Stimulated activated CD8-positive, alpha-beta memory T cell treated with anti-CD3 and anti-CD28 coated beads, Interleukin-7, amount 100 ng/mL, for 1 hour (primary cell): ENCODE measurements at places on chromosomes 16 and 17.

DNA sequence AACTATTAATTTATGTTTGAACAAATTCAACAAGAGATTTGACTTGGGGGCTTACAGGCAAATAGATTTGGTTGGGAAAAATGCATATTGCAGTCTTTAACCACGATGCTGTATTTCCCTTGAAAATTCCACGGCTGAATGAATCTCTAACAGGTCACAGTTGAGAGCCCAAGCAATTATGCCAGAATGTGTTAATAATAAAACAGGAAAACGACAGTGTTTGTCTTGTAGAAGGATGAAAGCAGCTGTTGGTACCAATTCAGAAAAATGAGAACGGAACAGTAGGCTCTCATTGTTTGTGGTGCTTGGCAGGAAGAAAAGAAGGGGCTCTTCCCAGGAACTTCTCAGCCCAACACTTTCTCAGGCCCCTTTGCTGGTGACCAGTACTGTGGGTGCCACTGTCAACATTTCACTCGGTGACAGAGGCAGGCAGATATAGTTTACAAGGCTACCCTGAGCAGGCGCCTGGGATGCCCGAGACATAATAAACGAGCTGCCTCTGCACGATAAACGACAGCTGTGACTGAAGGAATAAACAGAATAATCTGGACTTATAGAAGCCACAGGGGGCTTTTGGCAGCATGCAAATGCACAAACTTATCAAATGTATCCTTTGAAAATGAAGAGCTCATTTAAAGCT lies 387.1 kb downstream of the HS3ST4 start:
- DNase-seq: no peak

DNA sequence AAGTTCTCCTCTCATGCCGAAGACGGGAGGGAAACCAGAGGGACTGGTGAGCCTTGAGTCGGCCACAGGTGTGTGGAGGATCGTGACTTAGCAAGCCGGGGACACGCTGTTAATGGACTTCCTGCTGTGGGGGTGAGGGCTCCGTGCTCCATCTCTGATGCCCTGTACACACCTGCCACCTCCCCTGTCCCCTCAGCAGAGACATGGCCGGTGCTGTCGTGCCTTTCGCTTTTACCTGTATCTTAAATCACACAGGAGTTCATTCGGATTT lies 75.9 kb upstream of the ZNF750 start:
- no peak for DNase-seq

DNA sequence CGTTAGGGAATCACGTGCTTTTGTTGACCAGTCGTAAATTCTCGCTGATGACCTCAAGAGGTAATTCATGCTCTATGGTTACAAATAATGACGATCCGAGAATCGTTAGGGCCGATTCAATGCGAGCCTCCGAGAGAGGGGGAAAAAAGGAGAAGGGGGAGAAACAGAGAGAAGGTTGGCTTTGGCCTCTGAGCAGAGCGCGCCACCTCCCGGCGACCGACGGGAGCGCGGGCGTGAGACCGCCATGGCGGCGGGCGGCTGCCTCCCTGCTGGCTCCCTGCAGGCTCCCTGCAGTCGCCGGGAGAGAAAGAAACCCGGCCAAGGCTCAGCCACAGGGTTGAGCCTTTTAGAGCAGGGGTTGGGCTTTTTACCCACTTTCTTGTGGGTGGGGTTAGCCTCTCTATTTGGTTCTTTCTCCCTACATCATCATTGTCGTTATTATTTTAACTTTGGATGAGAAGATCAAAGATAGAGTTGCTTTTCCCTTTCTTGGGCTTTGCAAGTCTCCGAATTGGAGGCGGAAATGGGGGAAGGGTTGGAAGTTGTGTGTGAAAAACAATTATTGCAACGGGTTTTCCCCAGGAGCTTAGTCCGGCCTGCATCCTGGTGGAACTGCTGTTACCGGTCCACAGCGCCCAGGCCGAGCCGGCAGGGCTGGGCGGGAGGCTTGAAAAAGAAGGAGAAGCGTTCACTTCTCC lies 410 bp upstream of the HOXB5 start:
- peak; percentile 58 for DNase-seq

- no peak for DNase-seq
Measured at GRCh38 chr16:2056681-2057407, 9.1 kb downstream of the TSC2 start.

DNA sequence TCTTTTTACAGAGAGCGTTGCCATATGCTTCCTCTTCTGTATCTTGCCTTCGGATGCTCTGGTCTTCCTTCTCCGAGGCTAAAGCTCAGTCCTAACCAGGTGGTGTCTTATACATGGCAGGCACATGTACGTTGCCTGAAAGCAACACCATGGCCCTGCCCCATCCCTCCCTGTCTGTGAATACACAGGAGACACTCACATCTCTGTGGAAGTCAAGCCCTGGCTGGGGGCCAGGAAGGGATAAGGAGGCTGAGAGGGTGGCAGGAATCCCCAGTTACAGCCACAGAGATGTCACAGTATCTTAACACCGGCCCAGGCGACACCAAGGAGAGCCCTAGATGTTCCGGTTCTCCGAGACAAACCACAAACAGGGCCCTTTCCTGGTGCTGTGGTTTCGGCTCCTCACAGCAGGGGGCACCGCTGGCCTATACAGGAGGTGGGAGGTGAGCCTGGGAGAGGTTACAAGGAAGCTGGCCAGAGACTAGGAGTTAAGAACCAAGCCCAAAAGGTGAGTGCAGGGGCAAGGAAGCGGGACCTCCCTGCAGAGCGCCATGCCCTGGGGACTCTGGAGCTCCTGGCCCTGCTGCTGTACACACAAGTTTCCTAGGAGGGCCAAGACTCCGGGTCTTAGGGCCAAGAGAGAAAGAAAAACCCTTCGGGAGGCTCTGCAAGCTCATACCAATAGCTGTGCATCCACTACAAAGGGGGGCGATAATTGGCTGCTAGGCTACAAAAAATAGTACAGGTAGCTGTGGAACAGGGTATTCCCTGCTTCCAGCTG lies 41.7 kb downstream of the SRL start:
- DNase-seq: no peak

DNA sequence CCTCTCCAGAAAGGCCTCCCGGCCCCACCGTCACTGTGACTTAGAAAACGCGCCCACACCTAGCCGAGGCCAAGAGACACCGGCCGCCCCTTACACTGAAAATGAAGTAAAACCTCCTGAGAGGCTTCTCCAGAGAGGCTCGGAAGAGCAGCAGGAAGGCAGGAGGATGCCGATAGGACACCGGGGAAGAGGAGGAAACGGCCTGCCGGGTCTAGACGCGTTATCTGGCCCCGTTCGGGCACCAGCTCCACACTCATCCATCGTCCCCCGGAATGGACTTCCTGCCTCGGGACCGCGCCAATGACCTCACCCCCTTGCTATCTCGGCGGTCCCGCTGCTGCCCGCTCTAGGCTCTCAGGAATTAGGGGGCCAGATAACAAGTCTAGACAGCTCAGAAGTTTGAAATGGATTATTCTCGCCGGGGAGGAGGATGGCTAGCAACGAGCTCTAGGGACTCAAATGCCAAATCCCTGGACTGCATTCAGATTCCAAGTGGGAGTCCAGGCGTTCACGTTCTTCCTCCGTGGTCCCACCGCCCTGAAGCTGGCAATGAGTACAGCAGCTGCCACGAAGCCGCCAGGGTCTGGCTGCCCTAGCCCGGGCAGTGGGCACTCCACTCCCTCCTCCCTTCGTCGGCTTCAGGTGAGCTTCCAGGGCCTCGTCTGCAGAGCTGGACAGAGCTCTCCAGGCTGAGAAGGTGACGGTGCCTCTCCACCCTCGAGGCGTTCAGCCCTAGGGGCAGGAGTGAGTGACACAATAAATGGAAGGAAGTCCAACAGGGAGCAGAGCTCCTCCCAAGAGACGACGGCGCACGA lies 350.9 kb downstream of the FOXL1 start:
- no peak for DNase-seq

- DNase-seq: no peak
Measured at GRCh38 chr16:70778901-70779309, 22.1 kb downstream of the VAC14 start.

DNA sequence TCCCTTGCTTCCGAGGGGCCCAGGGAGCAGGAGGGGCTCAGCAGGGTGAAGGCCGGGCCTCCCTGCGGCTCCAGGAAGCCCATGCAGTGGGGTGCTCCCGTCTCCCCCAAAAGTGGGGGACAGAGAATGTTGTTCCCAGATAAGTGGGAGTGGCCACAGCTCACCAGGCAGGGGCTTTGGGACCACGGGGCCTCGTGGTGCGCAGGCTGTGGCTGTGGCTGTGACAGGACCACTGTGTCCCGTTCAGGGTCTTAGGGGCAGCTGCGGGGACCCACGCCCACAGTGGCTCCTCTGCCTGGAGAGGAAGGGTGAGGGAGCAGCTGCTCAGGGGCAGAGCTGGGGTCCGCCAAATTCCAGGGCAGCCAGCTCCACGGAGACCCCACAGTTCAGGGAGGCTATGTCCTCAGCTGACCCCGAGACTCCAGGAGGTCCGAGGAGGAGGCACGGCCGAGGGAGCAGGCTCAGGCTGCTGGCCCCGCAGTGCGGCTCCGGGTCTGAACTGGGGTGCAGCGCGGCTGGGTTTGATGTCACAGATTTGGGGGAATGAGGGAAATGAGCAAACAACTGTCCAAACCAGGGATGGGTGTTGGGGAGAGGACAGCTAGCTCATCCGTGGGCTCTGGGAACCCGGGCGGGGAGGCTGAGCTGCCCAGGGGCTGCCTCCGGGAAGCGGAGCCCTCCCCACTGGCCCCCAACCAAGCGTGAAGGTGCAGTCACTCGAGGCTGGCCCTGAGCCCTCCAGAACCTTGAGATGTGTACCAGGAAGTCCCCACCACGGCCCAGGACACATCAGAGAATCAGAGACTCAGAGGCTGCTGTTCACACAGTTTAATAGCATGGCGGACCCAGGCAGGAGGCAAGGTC lies 23.4 kb downstream of the TPSD1 start:
- no peak for DNase-seq

- DNase-seq: no peak
Measured at GRCh38 chr17:72970246-72970645, 122.2 kb downstream of the SLC39A11 start.

DNA sequence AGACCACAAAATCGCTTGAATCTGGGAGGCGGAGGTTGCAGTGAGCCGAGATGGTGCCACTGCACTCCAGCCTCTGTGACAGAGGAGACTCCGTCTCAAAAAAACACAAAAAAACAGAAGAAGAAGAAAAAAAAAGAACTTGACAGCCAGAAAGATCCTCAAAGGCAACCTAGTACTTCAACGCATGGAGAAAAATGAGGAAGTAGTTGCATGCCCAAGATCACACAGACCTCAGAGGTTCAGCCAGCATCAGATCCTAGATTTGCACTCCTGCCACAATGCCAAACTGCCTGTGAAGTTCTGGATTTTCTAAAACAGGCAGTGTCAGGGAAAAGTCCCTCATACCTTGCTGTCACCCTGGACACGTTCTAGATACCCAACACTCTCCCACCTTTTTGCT lies 1.5 kb downstream of the ATPAF2 start:
- DNase-seq: no peak

- DNase-seq: no peak
Measured at GRCh38 chr16:89406277-89406888, 84.0 kb downstream of the ANKRD11 start.

DNA sequence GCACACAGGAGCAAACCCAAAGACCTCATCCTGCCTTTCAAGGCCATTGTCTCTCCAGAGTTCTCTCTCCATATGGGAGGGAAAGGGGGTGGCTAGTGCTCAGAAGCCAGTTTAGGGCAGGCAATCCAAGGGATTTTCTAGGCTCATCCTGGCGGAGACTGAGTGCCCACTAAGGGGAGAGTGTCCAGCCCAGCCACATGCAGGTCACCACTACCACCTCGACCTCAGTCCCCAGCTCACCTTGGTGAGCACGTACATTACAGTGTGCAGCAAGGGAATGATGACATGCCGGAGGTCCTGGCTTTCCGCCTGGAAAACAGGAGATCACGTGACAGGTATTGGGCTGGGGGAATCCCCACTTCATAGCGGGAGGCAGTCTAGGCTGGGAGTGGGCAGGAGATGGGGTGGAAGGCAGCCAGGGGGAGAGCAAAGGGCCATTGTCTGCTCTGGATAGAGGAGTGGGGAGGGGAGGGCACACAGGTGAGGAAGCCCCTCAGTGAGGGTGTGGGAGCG lies 29.9 kb downstream of the PIK3R6 start:
- DNase-seq: no peak

- no peak for DNase-seq
Measured at GRCh38 chr17:59427425-59427921, 96.0 kb downstream of the YPEL2 start.

GRCh38 chr17:46097497-46097896 lies 95.7 kb downstream of the KANSL1 start:
- no peak for DNase-seq

GRCh38 chr16:53378138-53378537 lies 56.1 kb upstream of the RBL2 start:
- DNase-seq: no peak

GRCh38 chr17:51257150-51258081 lies 2.4 kb downstream of the MBTD1 start:
- DNase-seq: no peak

DNA sequence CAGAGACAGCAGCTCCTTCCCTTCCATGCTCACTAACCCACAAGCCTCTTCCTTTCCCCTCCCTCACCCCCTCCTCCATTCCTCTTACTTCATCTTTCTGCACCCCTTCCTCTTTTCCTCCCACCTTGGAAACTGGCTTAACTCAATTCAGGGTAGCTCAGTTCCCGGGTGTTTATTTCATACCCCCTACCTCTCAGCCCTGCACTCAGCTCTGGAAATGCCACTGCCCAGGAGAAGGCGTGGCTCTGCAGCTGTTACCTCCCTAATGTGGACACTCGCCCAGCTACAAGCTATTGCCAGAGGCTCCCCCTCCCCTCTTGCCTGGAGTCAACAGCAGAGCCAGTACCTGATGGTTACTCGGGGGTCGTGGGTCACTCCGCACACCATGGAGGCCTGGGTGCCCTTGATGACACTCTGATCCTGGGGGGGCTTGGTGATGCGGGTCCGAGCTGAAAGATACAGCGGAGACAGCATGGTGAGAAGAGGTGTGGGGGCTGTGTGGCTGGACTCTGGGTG lies 118.4 kb upstream of the CDC42EP4 start:
- DNase-seq: no peak

- no peak for DNase-seq
Measured at GRCh38 chr17:78826836-78827509, 13.6 kb downstream of the USP36 start.

GRCh38 chr16:24135624-24136565 lies 120.2 kb upstream of the CACNG3 start:
- no peak for DNase-seq

DNA sequence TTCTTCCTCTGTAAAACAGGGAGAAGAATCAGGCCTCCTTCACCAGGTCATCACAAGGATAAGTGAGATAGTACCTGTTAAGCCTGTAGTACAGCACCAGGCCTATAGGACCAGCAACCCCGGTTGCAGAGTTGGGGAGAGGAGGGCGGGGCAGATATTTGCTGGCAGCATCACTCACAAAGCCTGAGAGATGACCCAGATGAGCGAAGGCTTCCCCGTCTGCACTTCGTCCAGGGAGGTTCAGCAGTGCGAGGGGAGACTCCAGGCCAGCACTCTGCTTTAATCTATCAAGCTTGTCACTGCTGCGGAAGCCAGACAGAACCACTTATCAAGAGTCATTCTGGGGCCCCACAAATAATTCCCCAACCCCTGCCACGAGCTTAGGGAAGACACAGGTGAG lies 15.8 kb upstream of the RBBP6 start:
- DNase-seq: no peak

- DNase-seq: no peak
Measured at GRCh38 chr16:80914379-80915078, 92.2 kb downstream of the CMC2 start.

GRCh38 chr16:13907431-13907830 lies 12.5 kb upstream of the ERCC4 start:
- DNase-seq: no peak
